ENCODE measurements at places on chromosomes 16 and 17. TPM values are rescaled to one million over a fixed set of nuclear protein-coding genes. Genes with fewer than 3 reads are reported as not detected.

The C17orf67 gene
- total RNA-seq = 0.87 TPM

The MARVELD3 gene
- total RNA-seq = not detected

The WBP2 gene
- total RNA-seq = 20.4 TPM

The CCL17 gene
- total RNA-seq = not detected

The HOXB4 gene
- total RNA-seq = 1.00 TPM

The IGF2BP1 gene
- total RNA-seq = 0.44 TPM

The TMEM92 gene
- total RNA-seq = not detected

The CCL14 gene
- total RNA-seq = not detected

The KRT16 gene
- total RNA-seq = 0.12 TPM

The CHMP6 gene
- 13.0 TPM for total RNA-seq

The USP31 gene
- total RNA-seq = 11.1 TPM

The PRM1 gene
- not detected for total RNA-seq

The PLCD3 gene
- total RNA-seq = 23.0 TPM

Measured in uterine smooth muscle cell (primary cell).